ENCODE measurements at places on chromosomes 12 and 14.

DNA sequence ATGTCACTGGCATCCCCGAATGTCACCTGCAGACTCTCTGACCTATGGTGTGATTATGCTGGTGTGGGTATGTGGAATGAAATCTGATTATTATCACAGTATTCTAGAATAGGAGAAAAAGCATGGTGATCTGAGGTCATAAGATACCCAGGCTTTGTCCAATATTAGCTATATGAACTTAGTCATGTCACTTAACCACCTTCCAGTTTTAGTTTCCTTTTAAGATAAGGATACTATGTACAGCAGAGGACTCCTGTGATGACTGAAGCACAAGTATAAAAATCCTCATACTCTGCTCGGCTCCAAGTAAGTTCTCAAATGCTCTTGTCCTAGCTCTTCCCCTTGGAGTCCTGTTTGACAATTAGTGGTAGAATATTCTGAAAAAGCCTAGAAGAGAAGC, 2.8 kb downstream of the GNS start:
- DNase-seq, result no peak

DNA sequence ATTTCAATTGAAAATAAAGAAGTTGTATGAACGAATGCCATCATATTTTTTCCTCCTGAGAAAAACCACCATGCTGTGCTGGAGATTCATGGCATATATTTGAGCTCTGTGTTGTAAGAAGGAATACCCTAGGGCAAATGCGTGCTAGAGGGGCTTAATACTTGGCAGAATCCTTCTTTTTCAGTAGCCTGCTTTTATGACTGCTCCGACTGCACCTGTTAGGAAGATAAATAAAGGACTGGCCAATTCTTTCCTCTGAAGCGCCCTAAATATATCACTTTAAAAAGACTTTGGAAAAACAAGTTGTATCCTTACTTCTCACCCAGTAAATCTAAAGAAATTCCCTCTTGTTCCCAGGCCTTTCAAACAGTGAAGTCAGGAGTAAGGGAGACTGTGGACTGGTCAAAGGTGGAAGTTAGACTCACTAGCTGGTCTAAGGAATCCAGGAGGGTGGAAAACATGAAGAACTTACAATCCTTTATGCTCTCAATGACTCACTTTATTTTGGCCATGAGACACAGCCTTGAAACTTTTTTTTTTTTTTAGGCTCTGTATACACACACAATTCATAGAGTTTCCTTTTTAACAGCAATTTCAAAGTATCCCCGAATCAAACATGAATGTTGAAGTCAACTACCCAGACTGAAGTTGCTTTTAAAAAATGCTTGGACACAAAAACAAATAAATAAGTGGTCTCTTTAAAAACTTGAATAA, 5.2 kb downstream of the MYBPC1 start:
- no peak for DNase-seq

GRCh38 chr12:6821591-6822425, at the start of gene GPR162:
Gene GPR162, plus strand, starts transcription at chr12:6821821. Its CDS starts 2,078 bp downstream, at chr12:6823899.
- peak; percentile 46 for DNase-seq

DNA sequence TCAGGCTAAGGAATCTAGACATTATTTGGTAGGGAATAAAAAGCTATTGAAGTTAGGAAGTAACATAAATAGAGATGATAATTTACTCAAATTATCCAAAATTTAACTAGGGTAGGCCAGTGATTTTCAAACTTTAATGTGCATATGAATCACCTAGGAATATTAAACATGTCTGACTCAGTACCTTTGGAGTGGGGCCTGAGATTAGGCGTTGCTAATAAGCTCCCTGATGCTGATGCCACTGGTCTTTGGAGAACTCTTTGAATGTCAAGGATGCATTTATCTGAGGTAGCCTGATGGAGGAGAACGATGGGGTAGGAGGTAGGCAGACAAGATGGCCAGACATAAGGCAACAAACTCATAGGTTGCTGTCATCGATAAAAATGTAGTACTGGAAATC, 33.2 kb downstream of the EFCAB11 start:
- DNase-seq, result no peak

GRCh38 chr12:49346659-49347310, at the start of gene DNAJC22:
Gene DNAJC22, plus strand, starts transcription at chr12:49346888. Its CDS starts 1,985 bp downstream, at chr12:49348873.
- no peak for DNase-seq

- DNase-seq, result no peak
Observed at GRCh38 chr12:34603382-34604035, 581.2 kb downstream of the ALG10 start.

DNA sequence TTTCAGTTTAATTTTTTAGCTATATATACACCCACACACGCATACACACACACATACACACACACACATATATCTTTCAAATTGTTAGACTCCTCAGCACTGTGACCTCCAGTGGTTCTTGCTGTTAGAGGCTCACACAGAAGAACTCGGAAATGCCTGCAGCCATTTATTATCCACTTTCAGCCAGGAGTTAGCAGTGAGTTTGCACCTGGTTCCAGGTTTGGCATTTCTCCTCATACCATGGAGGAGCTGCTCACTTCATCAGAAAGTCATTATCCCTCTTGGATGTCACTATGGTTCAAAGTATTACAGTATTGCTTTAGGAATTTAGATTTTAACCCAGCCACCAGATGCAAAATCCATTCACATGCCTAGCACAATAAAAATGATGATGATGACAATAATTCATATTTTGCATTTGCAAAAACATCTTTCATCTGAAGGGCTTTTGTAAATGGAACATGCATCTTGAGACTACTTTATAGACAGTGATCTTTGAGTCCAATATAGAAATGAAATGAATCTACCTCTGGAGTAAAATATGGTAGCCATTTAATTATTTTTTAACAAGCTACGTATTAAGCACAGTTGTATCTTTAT, 42.3 kb downstream of the NPAS3 start:
- no peak for DNase-seq
